ENCODE measurements at places on chromosomes 16 and 17.

- peak; percentile 70 for DNase-seq
Observed at GRCh38 chr17:81513753-81514488, 1.3 kb upstream of the ACTG1 start.

GRCh38 chr16:8885674-8886592 lies 3.8 kb downstream of the LITAFD start:
- peak; percentile 9 for DNase-seq

- peak; percentile 85 for DNase-seq
Observed at GRCh38 chr17:75827308-75828075, 16.7 kb downstream of the UNC13D start.

- peak; percentile 56 for DNase-seq
Observed at GRCh38 chr17:61416540-61417363, 17.1 kb downstream of the TBX2 start.

GRCh38 chr16:2482708-2483534 lies 8.0 kb downstream of the TBC1D24 start:
- DNase-seq = peak; percentile 78

DNA sequence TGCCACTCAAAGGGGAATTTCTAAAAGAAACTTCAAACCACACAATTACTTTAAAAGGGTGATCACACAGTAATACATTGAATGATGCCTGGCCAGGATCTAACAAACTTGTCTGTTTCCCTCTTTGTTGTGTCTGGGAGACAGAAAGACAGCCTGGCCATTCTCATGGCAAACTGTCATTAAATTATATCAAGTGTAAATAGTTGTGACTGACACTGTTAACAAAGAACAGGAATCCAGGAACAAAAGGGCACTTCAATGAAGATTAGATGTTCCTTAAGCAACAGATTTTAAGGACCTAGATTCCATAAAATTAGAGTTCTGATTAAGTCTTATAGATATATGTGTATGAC lies 383.6 kb downstream of the KCNJ2 start:
- DNase-seq = no peak

DNA sequence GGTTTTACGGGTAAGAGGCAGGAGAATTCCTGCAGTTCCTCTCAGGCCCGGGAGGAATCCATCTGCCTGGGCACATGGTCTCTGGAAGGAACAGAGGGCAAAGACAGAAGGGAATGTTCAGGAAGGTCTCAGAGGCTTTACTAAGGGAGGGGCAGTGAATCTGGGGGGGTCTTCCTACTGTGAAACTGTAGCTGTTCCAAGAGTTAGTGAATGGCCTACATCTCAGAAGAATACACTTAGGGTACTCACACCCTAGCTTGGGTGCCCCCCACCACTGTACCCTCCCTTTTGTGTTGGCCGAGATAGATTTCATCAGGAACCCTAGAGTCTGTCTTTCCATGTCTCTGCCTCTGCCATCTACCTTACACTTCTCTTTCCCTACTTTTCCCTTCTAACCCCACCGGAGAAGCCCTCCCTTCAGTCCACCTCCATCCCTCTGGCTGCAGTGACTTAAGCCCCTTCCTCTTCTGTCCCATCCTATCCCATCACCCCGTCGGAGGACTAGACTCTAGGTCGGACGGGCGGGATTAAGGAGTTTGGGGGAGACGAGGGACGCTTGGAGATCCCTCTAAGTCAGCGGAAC lies 316 bp downstream of the DLG4 start:
- no peak for DNase-seq

Data from NCI-H2171 treated with DMSO at 0.1 percent for 48 hours (cell line).